ENCODE measurements at places on chromosomes 11 and 22.

- no peak for DNase-seq
Measured at GRCh38 chr11:102269927-102270326, 47.4 kb upstream of the BIRC3 start.

- DNase-seq = no peak
Measured at GRCh38 chr22:33726294-33726734, 194.0 kb downstream of the LARGE1 start.

GRCh38 chr11:3782963-3783362 is 14.4 kb downstream of the NUP98 start:
- DNase-seq = no peak

DNA sequence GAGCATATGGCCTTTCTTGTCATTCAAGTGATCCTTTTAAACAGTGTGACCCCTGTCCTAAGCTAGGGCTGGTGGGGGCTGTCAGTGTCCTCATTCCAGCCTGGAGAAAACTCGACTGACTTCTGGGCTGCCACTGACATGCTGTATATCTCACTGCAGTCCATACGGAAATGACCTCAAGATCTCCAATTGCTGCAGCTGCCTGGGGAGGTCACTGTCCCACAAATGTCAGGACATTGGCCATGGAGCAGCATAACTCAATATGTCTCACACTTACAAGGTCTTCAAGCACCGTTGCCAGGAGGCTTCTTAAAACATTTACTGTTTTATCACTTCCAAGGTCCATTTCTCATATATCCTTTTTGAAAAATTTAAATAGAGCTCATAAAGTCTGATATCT is 27.8 kb upstream of the CSNK2A3 start:
- no peak for DNase-seq

DNA sequence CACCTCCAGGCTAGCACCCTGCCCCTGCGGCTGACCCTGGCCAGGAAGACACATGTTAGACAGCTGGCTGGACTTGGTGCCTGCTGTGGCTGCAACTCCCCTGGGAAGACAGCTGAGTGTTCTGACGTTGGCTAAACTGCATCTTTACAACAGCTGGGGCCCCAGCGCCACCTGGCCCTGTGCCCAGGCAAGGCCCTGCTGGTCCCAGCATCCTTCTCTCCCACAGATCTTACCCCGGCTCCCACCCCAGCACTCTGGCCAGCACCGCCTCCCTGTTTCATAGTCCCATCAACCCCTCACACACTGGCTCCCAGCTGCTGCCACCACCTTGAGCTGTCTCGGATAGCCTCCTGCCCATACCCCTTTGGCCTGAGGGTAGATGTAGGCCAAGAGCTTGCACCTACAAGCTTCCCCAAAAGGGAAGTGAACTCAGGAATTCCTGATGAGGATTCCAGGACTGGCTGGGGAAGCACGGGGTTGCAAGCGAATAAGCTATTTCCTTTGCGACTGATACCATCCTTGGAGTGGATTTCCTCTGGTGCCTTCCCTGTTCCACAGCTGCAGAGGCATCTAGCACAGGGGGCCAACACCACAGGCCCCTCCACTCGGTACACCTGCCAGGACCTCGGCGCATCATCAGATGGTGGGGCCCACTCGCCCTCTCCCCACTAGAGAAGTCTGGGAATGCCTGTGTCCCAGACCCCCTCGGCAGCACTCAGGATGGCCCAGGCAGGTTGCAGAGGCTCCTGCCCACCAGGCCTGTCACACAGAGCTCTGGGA is 28.5 kb downstream of the RSPH14 start:
- peak; percentile 65 for DNase-seq
